ENCODE measurements at places on chromosomes 11 and 22. TPM values are rescaled to one million over a fixed set of nuclear protein-coding genes. Genes with fewer than 3 reads are reported as not detected.

The C22orf31 gene
- total RNA-seq: not detected

DNA sequence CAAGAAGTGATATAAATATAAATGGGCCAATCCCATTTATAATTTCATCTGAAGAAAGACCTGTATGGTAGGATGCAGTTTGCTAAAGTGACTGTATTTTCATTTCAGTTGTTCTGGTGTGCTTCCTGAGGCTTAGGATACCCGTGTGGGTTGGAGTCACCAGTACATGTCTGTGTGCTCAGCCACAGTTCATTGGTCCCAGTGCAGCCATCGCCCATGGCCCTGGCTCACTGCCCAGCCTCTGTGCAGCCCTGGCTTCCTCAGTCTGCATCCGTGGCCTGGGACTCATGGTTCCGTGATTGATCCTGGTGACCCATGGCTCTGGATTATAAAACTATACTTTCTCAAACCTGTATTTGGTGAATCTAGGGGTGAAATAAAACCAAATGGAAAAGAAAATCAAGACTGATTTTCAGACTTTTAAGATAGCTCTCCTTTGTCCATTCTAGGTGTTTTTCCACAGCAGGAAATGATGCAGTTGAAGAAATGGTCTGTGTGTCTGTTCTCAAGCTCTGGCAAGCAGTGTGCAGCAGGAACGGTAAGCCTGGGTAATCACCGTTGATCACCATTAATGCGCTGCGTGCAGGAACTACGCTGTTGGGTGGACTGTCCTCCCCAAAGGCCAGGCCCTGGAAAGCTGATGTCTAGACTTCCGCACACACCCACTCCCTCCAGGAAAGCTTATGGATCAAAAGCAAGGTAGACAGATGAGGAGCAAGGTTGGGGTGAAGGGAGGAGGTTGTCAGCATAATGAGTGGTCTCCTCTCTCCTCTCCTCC is 27.2 kb downstream of the TTC12 start:
- no peak for DNase-seq

- no peak for DNase-seq
Measured at GRCh38 chr11:116885951-116886655, 48.7 kb upstream of the APOA1 start.

The SDHD gene
- 44.4 TPM for total RNA-seq

GRCh38 chr11:62280452-62280851 is 10.5 kb downstream of the SCGB2A2 start:
- no peak for DNase-seq

The TTC36 gene
- 1.1 TPM for total RNA-seq

The TRIM49 gene
- total RNA-seq: not detected

DNA sequence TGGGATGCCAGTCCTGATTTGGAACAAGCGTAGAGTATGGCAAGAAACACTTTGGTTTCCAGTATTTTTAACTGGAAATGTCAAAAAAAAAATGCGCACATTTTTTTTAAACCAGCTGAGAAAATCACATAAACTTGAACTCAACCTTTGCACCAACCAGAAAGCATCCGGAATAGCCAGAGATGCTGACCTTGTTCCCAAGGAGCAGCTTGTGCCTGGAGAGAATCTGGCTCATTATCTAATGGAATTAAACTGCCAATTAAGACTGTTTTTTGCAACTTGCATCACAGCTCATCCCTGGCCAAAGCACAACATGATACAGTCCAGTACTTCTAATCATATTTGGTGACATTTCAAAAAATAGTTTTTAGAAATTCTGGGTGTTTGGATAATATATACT is 8.4 kb upstream of the ETS1 start:
- no peak for DNase-seq

GRCh38 chr11:45173064-45173463 is 26.6 kb downstream of the PRDM11 start:
- DNase-seq: no peak

GRCh38 chr11:83827940-83828554 is 541.9 kb upstream of the CCDC90B start:
- no peak for DNase-seq

- no peak for DNase-seq
Measured at GRCh38 chr11:22084564-22084963, 108.3 kb upstream of the ANO5 start.

DNA sequence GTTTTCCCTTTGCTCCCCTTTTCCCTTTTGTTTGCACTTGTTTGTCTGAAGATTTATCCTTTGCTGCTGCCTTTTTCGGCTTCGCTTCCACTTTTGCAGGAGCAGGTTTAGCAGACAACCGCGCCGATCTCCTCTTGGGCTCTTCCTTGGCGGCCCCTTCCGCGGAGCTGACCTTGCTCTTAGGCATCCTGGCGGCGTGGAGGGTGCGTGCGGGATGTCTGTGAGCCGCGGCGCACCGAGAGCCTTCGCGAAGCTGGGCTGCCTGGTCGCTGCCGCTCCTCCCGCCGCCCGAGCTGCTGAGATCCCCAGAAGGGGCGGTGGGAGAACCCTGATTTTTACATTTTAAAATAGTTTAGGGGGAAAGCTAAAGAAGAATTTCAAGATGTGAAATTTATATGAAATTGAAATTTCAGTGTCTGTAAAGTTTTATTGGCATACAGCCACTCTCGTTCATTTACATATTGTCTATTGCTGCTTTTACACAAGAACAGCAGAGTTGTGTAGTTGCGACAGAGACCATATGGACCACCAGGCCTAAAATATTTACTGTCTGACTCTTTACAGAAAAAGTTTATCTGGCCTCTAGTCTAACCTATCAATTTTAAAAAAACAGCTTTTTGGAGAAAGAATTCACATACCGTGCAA is 105.2 kb upstream of the RRM1 start:
- DNase-seq: no peak

- no peak for DNase-seq
Measured at GRCh38 chr22:22741843-22742242, 97.4 kb downstream of the GGTLC2 start.

GRCh38 chr22:50301581-50301991 is 5.9 kb downstream of the PLXNB2 start:
- DNase-seq: no peak

The LRRN4CL gene
- 1.6 TPM for total RNA-seq

The CCDC87 gene
- total RNA-seq: 0.42 TPM

DNA sequence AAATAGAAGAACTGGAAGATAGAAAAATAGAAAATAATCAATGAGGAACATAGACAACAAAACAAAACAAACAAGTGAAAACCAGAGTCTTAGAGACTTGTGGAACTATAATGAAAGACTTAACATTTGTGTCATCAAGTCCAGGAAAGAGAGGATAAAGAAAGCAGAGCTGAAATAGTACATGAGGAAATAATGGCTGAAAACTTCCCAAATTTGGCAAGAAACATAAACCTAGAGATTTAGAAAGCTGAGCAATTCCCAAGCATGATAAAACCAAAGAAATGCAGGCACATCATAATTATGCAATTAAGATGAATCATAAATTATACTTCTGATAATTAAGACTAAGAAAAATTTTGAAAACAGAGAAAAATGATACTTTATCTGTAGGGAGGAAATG is 614.5 kb downstream of the ETS1 start:
- DNase-seq: no peak

DNA sequence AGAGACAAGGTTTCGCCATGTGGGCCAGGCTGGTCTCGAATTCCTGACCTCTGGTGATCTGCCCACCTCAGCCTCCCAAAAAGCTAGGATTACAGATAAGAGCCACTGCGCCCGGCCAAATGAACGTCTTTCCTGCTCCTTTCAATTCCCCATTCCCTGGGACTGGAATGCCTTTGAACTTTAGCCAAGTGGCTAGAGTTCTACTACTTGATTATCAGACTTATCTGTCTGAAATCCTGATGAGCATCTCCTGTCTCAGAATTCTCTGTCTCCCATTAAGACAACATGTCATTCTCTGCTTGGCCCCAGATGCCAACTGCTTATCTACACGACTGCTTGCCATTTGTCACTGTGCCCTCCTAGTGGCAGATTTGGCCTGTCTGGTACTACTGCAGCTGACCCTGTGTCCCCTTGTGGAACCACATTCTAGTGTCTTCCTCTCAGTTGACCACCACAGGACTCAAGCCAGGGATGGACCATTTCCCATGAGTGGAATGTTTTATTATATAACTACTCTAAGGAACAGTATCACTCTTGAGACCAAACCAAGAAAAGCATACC is 33.1 kb upstream of the IPO7 start:
- DNase-seq: no peak

GRCh38 chr11:6240139-6240538 is 1.2 kb downstream of the CNGA4 start:
- DNase-seq: no peak

- no peak for DNase-seq
Measured at GRCh38 chr11:68128682-68129327, 7.6 kb upstream of the CHKA start.

- no peak for DNase-seq
Measured at GRCh38 chr11:109735128-109735527, 313.1 kb downstream of the C11orf87 start.

The SMCO4 gene
- total RNA-seq: 8.4 TPM

Data from mesothelial cell of epicardium (in vitro differentiated cells).